Activated CD4-positive, alpha-beta T cell treated with anti-CD3 and anti-CD28 coated beads, Interleukin-2, amount 50 U/mL, for 24 hours (primary cell): ENCODE measurements at places on chromosomes 2 and 18.

DNA sequence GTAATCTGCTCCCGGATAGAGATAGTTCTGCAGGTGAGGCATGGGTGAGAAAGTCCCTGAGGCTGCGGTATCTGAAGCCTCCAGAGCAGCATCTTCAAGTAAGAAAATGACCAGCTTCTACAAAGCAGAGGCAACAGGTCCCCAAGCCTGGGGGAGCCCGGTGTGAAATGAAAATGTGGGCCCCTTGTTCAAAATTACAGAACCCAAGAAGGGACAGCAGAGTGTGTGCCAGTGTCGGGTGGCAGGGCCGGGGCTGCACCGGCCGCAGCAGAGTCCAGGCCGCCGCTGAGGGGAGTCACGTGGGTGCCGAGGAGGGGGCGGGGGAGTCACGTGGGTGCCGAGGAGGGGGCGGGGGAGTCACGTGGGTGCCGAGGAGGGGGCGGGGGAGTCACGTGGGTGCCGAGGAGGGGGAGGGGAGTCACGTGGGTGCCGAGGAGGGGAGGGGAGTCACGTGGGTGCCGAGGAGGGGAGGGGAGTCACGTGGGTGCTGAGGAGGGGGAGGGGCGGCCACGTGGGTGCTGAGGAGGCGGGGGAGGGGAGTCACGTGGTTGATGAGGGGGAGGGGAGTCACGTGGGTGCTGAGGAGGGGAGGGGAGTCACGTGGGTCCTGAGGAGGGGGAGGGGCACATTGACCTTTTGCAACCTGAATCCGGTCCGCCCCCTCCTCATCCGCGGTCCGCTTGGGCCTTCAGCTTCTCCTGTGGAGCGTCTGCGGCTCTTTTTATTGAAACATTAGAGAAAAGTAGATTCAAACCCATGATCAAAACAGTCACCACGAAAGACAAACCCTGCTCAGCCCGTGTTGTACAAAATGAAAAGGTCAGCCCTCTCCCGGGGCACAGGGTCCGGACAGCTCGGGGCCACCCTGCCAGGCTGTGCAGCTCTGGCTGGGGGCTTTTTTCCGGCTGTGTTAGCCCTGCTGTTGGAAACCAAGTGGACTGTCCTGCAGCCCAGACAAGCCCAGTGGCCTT lies 10.4 kb downstream of the COLEC11 start:
- DNase-seq = no peak

GRCh38 chr2:117603567-117603966 lies 210.9 kb upstream of the DDX18 start:
- no peak for DNase-seq

- no peak for DNase-seq
Observed at GRCh38 chr18:73979742-73980141, 167.9 kb downstream of the FBXO15 start.

GRCh38 chr2:162099836-162100235 lies 25.8 kb upstream of the DPP4 start:
- no peak for DNase-seq

GRCh38 chr18:58958628-58959027 lies 94.0 kb downstream of the ZNF532 start:
- DNase-seq = no peak

GRCh38 chr2:151619337-151619989 lies 114.8 kb downstream of the NEB start:
- DNase-seq = no peak

GRCh38 chr18:1464444-1465217 lies 560.0 kb downstream of the ADCYAP1 start:
- DNase-seq = no peak

GRCh38 chr2:235541016-235541415 lies 47.2 kb downstream of the AGAP1 start:
- no peak for DNase-seq

GRCh38 chr2:200847269-200847668 lies 17.2 kb downstream of the CLK1 start:
- DNase-seq = no peak

GRCh38 chr2:118774458-118775133 lies 72.9 kb downstream of the EN1 start:
- DNase-seq = no peak

GRCh38 chr18:2281523-2282199 lies 289.6 kb downstream of the METTL4 start:
- DNase-seq = no peak

DNA sequence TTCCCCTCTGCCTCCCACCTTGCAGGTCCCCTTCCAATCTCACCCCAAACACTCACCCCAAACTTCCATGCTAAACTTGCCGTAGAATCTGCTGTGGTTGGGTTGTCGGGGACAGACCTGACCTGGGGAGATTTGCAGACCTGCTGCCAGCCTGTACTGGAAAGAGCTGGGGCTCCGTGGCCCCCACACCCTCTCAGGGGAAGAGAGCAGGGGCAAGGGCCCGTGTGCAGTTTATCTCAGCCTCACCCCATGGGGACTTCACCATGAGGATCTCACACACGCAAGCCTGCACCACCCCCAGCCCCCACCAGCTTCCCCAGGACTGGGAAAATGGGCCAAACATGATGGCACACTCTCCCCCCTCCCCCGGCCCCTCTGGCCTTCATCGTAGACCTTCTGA lies 30.7 kb downstream of the KCNIP3 start:
- DNase-seq = no peak

DNA sequence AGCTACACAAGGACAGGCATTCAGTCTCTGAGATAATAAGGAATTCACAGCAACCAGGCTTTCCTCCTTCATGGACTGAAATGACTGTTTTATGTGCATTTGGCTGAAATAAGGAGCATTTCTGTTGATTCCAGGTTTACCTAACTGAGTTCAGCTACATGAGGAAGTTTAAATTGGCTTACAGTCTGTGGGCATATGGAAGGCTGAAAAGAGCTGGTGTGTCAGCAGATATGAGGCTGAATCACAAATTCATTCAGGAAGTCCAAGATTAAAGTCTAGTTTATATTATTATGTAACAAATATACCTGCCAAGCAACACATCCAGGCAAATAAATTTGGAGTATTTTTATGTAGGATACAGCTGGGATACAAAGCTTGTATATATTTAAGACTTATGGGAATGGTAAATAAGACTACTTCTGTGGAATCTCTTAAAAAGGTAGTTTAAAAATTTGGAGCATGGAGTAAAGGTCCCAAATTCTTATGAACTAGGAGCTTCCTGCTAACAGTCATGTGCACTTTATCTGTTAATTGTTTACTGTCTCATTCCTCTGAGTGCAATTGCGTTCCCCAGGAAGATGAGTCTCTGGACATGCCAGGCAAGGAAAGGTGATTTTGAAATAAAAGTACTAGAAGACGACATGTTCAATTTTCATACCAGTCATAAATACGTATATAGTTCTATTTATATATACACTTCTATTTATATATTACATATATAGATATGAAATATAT lies 53.0 kb downstream of the ZC3H8 start:
- DNase-seq = no peak

- no peak for DNase-seq
Observed at GRCh38 chr2:20560891-20561636, 89.8 kb downstream of the HS1BP3 start.

DNA sequence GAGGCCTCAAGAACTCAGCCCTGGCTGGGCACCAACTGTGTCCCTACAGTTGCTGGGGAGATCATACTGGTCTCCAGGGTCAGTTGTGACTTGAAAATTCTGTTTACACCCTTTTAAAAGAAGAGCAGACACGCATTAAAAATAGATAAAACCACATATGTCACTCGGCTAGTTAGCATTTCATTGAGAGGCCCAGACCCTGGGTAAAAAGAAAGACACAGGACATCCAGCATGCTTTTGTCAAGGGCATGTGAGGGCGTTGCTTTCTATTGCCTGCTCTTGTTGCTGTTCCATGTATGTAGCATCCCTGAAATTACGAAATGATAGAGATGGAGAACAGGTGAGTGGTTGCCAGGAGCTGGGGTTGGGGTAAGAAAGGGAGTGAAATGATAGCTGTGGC lies 94.3 kb downstream of the SEPTIN10 start:
- DNase-seq = no peak

DNA sequence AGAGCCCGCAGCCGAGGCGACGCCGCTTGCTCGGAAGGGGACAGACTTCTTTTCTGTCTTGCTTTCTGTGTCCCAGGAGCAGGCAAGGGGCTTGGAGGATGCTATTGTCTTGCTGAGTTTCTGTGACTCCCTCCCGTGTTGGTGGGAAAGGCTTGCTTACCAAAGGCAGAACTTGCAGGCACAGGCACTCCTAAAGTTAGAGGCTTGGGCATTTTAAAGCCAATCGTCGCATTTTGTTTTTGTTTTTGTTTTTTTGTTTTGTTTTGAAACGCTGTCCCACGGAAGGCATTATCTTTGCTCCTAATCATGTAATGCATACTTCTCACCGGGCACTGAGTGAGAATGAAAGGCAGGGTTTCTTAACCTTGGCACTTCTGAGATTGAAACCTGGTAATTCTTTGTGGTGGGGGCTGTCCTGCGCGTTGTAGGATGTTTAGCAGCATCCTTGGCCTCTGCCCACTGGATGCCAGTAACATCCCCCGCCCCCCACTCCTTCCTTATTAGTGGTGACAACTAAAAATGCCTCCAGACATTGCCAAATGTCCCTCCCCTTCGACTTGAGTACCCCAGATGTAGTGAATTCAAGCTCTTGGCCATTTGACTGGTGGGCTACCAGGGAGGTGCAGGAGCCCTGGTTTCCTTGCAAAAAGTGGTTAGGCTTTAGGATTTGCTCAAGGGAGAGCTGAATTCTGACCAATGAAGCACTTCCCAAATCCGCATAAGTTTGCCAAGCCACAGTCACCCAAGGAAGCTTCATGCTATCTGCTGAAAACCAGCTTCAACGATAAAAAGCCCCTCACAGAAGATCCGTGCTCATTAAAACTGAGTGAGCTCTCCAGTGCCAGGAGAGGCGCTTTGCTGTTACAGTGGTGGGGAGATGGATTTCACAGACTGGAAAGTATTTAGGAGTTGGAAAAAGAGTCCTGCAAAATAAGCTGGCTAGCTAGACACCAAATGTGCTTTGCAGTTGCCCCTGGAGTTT lies 1.2 kb downstream of the ANTXR1 start:
- DNase-seq = no peak

GRCh38 chr18:36496022-36496421 lies 198.5 kb downstream of the FHOD3 start:
- DNase-seq = no peak

DNA sequence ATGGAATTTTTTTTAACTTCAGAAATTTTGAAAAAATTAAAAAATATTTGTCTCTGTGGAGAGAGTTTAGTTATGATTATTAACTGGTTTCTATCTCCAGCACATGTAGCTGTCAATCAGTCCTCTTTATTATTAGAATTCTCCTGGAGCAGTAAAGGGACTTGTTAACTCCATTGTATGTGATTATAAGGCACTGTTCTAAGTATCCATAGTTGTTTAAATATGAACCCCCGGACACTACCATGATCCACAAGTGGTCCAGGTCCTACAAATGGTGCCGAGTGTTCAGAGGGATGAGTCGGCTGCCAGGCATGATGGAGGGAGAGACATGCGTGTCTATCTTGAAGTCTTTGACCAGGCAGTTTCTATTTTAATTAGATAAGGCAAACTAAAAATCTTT lies 492 bp downstream of the CHRNA1 start:
- DNase-seq = no peak

GRCh38 chr18:56083523-56084287 lies 495.7 kb upstream of the TCF4 start:
- DNase-seq = no peak

GRCh38 chr2:2950403-2950952 lies 427.1 kb downstream of the EIPR1 start:
- no peak for DNase-seq

- DNase-seq = no peak
Observed at GRCh38 chr2:236179236-236180075, 11.3 kb upstream of the GBX2 start.

GRCh38 chr2:72010647-72011369 lies 136.9 kb downstream of the CYP26B1 start:
- DNase-seq = no peak

DNA sequence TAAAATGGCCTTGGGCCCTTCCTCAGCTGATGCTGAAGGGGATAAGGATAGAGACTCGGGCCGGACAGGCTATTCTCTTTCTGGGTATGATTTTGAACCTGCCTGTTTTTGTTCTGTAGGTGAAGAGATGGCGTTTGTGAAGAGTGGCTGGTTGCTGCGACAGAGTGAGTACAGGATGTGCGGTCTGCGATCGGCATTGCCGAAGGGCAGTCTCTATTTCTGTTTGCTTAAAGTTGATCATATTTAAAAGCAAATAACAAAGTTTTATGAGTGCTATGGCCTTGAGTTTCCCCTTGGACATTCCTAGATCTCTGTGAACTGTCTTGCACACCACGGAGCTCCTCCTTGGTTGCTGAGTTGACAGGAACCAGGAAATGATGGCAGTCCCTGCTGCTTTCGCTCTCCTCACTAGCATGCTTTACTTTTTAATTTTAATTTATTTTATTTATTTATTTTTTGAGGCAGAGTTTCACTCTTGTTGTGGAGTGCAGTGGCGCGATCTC lies 15.7 kb downstream of the PLEKHB2 start:
- DNase-seq = no peak
